Stimulated activated CD4-positive, alpha-beta T cell treated with anti-CD3 and anti-CD28 coated beads, TNF-alpha, amount 100 ng/mL, for 4 hours (primary cell): ENCODE measurements at places on chromosomes 1 and 21.
A peak's percentile ranks its signal among the peaks of the same experiment; 100 is the strongest.

DNA sequence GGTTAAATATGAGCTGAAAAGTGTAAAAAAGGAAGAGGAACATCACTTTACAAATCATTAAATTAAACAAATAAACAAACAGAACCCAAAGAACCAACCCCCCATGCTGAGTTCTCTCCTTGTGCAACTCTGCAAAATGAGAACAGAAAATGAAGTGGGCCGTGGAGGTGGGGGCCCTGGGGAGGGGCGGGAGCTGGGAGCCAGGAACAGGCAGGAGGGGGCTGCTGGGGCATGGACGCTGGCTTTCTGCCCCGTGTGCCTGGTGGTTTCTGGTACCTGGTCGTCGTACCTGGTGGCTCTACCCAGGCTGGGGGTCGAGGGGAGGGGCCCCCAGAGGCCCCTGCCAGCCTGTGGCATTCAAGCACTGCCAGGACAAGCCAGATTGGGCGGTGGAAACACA is 10.8 kb downstream of the GPR37L1 start:
- no peak for DNase-seq

- DNase-seq = no peak
Measured at GRCh38 chr1:198116069-198116468, 40.7 kb upstream of the NEK7 start.

GRCh38 chr1:155061381-155062150 is 2.0 kb upstream of the EFNA4 start:
- peak; percentile 96 for DNase-seq

DNA sequence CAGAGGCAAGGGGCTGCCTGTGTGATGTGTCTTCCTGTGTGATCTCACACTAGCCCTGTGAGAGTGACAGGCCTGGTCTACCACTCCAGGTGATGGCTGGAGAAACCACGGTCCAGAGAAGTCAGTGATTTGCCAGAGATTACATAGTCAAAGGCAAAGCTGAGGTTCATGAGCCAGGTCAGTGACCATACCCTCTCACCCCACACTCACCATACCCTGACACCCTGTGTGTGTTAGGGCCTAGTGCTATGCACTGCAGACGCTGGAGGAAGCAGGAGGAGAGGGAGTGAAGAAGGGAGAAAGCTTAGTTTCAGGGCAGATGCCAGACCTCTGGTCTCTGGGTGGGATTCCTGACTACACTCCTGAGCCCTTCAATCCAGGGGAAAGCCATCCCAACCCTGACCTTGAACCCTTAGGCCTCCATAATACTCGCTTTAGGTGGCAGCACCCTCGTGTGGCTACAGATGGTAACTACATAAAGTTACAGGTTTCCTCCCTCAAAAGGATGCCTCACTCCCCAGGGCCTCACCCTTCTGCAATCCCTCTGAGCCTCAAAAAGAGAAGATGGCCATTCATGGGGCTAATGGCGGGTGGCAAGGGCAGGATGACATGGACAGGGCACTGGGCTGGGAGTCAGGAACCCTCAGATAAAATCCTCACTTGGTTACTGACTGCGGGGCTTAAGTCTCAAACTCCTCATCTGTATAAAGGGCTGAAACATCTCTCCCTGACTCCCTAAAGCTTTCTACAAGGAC is 20.8 kb upstream of the SDC3 start:
- DNase-seq = no peak

DNA sequence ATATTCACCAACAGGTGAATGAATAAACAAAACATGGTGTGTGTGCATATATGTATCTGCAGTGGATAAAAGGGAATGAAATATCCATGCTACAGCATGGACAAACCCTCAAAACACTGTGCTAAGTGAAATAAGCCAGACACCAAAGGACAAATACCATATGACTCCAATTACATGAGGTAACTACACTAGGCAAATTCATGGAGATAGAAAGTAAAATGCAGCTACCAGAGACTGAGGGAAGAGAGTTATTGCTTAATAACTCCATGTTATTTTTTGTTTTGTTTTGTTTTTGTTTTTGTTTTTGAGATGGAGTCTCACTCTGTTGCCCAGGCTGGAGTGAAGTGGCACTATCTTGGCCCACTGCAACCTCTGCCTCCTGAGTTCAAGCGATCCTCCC is 2.4 kb downstream of the ITLN1 start:
- no peak for DNase-seq

DNA sequence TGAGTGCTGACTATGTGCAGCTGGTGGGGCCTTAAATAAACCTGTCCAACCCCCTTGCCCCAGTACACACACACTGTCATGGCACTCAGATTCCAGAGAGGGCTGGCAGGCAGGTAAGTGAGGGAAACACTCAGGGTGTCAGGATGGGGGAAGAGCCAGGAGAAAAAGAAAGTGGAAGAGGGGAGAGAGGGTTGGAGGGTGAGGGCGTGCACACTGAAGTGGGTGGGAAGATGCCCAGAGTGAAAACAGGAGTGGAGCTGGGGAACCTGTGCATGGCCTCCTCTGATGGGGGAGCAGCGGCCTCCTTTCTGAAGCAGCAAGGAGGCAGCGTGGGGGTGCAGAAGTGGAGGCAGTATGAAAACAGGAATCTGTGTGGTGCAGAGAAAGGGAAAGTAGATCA is 160.6 kb upstream of the JUN start:
- DNase-seq = no peak

GRCh38 chr1:176694713-176695112 is 231.7 kb downstream of the PAPPA2 start:
- no peak for DNase-seq

DNA sequence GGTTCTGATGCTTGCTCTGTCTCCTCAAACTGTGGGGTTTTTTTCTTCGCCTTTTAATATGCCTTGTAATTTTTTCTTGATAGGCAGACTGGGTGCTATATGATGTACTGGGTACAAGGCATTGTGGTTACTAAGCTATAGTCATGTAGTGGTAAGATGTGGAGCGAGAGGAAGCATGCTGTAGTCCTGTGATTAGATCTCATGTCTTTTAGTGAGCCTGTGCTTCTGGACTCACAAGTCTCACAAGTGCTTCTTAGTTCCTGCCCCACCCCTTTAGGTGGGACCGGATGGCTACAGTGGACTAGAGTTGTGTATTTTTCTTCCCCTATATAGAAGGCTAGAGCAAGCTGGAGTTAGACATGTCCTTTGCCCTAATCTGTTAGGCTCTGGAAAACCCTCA is 178.7 kb downstream of the DNM3 start:
- DNase-seq = no peak

DNA sequence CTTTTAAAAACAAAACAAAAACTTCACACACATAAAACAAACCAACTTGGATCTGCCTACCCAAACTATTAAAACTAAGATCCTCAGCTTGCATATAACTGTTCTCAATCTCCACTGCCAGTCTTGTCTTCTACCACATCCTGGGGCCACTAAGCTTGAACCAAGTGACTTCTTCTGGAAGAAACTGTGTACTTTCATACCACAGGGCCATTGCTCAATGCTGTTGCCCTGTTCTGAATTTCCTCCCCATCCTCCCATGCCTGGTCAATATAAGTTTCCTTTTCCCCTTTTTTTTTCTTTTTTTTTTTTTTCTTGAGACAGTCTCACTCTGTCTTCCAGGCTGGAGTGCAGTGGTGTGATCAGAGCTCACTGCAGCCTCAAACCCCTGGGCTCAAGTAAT is 109.9 kb downstream of the KIAA0319L start:
- DNase-seq = no peak

DNA sequence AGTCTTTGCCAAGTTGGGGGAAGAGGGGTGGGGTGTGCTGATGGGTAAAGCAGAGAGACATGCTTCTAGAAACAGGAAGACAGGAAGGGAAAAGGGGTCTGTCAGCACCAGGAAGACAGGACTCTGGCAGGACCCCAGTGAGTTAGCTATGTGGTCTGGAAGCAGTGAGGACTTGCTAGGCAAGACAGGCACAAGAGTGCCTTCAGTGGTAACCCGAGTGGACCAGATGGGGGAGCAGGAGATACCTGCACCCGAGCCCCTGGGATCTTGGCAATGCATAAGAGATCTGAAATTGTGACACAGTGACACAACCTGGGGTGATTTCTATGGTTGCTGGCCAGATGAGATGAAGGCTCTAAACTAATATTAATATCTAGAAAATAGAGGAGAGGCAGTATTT is 7.0 kb downstream of the TLR5 start:
- DNase-seq = no peak

- peak; percentile 41 for DNase-seq
Measured at GRCh38 chr1:7646981-7647901, 123.9 kb upstream of the VAMP3 start.

DNA sequence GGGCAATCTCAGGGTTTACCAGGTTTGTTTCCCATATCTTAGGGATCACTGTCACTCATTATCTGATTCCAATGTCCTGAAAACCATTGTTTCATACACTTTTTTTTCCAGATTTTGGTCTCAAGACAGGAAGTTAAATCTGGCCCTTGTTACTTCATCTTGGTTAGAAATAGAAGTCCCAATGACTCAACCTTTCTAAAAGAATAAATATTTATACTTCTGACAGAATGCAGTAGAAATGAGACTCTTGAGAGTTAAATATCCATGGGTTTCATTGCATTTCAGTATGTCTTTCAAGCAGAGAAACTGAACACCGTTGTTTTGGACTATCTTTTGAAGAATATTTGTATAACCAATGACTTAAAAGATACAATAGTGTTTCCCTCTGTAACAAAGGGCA is 19.8 kb upstream of the VCAM1 start:
- DNase-seq = no peak

DNA sequence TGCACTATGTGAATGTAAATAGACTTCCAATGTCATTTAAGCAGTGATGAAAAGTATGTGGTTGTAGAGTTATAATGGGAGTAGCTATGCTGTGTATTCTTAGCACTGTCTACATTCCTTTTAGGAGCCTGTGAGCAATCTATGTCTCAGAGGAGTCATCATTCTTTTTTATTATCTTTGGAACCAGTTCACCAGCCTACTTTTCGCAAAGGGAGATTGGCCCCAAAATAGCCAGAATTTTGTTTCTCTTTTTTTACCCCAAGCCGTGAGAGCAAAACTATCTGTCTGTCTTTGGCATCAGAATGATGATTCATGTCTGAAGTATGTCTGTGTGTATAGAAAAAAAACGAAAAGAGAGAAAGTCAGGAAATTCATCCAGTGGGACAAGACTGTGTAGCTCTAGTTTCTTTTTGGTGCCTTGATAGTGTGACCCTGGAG is 44.2 kb downstream of the OSBPL9 start:
- no peak for DNase-seq
